C1 segment of cervical spinal cord (tissue), 14 donors: ENCODE measurements at places on chromosomes 3 and 15.
A peak's percentile ranks its signal among the peaks of the same experiment; 100 is the strongest.

- no peak for DNase-seq
Observed at GRCh38 chr3:105812194-105812586, 56.6 kb downstream of the CBLB start.

GRCh38 chr3:33096093-33096868 lies 665 bp downstream of the GLB1 start:
- DNase-seq = peak; percentile 34

DNA sequence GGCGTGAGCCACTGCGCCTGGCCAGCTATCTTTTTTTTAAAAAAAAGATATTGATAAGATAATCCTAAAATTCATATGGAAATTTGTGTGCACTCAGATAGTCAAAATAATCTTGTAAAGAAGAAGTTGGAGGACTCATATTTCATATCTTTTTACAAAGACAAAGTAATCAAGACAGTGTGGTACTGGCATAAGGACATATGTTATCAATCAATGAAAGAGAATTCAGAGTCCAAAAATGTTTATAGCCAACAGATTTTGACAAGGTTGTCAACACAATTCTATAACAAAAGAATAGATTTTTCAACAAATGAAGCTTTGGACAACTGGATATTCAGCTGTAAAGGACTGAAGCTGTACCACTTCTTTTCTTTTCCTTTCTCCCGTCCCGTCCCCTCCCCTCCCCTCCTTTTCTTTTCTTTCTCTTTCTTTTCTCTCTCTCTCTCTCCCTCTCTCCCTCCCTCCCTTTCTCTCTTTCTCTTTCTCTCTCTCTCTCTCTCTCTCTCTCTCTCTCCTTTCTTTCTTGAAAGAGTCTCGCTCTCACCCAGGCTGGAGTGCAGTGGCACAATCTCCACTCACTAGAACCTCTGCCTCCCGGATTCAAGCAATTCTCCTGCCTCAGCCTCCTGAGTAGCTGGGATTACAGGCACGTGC lies 126.8 kb downstream of the GSK3B start:
- DNase-seq = no peak

- DNase-seq = no peak
Observed at GRCh38 chr3:120791913-120792312, 49.4 kb downstream of the GTF2E1 start.

DNA sequence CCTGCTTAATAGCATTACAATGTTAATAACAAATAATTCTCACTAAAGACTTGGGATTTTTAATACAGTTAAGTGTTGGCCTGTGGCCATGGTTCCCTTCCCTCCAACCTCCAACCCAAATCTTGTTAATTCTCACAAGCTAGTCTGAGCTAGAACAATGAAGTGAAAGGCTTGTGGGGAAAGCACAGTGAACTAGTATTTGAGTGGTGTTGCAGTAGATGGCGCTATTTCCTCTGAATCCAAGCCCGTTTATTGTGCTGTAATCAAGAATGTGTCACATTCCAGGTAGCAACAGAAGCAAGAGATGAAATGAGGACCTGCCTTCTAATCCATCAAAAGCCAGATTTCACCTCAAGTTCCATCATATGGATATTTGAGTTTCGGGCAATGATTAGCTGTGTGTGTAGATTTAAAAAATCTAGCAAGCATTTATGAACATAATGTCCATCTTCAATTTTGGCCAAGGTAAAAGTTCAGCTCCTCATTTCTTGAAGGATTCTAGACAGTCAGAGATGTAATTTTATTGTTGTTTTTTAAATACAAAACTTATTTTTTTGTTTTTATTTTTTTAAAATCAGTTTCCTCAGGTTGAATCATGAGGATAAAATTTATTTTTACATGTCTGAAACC lies 160.7 kb downstream of the SQOR start:
- no peak for DNase-seq

DNA sequence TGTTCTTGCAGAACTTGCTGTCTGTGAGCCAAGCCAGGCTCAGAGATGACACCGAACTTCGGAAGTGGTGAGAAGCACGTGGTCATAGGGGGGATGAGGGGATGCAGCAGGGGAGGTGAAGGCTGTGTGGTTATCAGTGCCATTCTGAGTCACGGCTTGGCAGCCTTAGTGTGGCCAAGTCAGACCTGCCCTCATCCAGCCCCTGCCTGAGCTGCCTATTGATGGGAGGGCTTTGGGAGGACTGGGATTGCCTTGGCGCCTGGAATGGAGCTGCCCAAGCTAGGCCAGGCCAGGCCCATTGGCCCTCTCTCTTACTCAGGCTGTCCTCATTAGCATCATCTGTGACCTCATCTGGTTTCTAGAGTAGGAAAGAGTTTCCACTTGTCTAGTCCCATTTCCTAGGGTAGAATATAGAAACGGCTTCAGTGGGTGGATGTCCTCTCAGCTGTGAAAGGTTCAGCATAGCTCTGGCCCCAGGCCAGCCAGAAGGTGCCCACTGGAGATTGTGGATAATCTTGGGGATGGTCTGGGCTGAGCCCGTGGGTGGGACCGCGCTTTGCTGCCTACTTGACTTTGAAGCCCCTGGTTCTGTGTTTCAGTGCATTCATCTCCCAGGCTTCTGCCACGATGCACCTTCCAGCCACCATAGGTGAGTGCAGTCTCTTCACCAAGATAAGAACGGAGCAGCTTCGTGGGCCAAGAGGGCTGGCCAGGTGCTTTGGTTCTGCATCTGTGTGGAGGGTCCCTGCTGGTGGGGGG lies 7.2 kb downstream of the FAH start:
- DNase-seq = no peak

DNA sequence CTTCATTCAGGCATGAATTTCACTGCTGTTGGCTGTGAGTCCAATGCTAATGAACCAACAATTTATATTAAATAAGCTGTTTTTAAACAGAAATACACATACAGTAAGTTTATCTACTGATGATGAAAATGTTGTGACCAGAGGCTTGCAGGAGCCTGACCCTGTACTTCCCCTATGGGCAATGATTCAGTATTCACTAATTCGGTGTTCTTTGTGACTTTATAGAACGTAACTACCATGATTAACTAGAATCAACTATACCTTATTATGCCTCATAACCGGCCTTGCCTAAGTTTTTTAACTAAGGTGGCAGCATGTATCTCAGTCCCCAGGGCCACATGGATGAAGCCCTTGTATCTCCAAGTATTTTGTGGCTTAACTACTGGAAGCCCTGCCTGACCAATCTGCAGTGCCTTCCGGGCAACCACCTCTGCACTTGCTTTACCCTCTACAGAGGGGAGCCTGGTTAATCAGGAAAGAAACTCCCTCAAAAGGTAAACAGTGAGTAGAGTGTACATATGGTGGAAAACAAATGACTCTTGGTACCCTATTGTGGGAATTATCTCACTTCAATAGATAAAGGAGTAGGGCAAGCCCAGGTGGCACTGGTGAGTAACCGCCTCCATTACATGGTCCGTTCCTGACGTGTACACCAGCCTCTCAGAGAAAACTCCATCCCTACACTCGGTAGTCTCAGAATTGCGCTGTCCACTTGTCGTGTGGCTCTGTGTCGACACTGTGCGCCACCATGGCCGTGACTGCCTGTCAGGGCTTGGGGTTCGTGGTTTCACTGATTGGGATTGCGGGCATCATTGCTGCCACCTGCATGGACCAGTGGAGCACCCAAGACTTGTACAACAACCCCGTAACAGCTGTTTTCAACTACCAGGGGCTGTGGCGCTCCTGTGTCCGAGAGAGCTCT lies 11.6 kb upstream of the CLDN18 start:
- DNase-seq = no peak

- no peak for DNase-seq
Observed at GRCh38 chr3:32374788-32375595, 16.7 kb upstream of the CMTM7 start.

DNA sequence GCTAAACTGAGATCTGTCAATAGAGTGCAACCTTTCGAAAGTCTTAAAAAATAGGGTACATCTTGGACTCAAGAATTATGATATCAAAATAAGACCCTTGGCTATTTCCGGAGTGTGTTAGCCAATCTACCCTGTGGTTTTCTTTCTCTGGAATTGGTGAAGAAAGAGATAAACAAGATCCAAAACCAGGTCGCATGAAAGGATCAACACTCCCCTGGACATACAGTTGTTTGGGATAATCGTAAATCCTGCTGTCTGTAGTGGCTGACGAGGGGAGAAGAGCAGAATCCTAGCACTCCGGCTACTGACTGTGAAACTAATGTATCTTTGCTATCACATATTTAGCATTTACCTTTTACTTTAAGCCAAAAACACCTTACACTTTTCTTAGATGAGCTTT lies 30.9 kb downstream of the FNDC3B start:
- DNase-seq = no peak

DNA sequence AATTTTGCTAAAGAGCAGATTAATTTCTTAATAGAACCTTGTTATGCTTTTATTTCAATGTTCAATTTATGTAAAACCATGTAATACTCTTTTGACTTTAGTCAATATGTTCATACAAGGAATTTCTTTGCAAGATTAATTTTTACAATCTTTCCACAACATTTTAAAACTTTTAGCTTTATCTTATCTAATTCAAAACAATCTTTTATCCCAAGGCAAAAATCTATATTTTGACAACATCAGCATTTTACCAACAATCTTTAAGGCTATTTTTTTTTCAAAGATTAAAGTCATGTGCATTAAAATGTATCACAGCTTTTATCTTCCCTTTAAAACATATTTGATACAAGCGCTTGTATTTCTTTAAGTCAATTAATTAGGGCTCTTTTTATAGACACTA lies 914.7 kb downstream of the PLOD2 start:
- no peak for DNase-seq

- DNase-seq = no peak
Observed at GRCh38 chr3:162139841-162140240, 643.2 kb downstream of the OTOL1 start.

DNA sequence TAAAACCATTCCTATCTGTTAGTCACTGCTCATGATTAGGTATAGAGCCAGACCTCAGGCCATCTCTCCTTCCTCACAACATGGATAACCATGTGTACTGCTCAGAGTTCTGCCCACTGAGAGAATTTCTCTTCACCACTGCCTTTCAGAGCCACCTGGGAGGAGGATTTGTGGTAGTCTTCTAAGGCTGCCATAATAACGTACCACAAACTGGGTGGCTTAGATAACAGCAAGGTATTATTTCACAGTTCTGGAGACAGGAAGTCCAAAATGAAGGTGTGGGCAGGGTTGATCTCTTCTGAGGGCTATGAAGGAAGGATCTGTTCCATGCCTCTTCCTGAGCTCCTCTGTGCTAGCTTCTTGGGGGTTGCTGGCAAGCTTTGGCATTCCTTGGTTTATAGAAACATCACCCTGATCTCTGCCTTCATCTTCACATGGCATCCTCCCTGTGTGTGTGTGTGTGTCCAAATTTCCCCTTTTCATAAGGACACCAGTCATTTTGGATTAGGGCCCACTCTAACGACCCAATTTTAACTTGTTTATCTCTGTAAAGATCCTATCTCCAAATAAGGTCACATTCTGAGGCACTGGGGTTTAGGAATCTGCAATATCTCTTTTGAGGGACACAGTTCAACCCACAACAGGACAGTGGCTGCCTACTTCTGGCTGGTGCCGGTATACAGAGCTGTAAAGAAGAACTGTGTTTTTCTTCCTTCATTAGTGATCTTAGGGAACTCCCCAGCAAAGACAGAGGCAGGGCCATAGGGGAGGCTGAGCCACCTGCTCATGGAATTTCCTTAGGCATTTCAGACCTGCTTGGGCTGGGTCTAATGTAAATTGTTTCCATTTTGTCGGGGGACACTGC lies 42.1 kb upstream of the NOX5 start:
- no peak for DNase-seq

- DNase-seq = no peak
Observed at GRCh38 chr15:82677720-82678323, 30.7 kb upstream of the CPEB1 start.

DNA sequence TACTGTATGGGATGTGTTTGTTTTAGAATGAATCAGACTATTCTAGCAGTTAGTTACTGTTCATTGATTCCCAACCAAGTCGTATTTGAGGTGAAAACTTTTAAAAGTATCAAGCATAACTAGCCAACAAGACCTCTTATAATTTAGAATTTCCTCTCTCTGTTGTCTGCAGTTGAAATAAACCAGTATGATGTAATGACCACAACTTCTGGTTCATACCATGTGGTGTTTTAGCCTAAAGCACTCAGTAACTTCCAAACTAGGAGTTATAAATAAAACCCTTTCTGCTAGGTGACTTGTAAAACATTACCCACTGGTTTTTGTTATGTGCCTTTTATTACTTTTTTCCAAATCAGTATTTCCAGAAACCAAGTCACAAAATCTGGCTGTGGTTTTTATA lies 19.8 kb upstream of the P2RY12 start:
- no peak for DNase-seq

DNA sequence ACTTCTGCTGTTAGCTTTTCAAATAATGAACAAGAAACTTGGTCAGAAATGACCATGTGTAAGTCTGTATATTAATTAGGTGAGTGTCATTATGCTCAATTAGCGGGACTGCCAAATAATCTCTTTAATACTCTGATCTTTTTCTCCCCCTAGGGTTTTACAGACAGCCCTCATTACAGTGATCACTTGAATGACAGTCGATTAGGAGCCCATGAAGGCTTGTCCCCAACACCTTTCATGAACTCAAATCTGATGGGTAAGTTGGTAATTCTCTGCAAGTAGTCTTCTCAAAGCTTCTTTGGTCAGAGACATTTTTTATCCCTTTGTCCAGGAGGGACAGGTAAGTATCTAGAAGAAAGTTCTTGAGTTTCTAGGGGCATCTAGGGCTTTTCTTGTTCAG lies 173.2 kb downstream of the TCF12 start:
- DNase-seq = no peak

- no peak for DNase-seq
Observed at GRCh38 chr3:115040246-115040645, 106.8 kb downstream of the ZBTB20 start.

DNA sequence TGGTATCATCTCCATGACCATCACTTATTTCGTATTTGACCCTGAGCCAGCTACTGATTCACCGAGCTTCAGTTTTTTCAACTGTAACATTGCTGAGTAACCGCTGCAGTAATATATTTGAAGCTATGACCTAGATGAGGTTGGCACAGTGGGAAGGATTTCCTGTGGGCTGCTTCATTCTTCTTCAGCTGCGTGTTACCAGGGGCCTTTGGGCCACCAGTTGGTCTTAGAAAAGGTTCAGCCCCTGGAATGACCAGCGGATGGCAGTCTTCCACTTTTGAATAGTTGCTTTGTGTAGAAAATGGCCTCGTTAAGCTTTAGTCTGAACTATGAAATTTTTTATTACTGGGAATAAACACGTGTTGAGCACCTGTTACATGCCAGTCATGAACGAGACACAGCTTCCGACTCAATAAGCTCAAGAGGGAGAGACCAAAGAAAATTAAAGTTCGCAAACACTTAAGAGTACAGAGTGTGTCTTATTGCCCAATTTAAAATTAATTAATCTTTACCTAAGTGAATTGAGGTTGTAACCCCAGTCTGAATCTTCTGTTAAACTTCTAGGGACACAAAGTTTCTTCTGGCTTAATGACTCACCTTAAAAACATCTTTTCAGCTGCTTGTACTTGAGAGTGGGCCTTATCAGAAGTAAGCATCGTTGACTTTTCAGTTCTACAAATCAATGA lies 57.6 kb upstream of the NR2E3 start:
- no peak for DNase-seq
